Calu3 (cell line): ENCODE measurements at places on chromosomes 1 and 21. TPM values are rescaled to one million over a fixed set of nuclear protein-coding genes. Genes with fewer than 3 reads are reported as not detected.

- no peaks in the 10 kb centered on the region for H3K27me3 ChIP-seq
- peak; percentile 13 for DNase-seq
- peak overlapping the region; percentile 8 for H3K27ac ChIP-seq
- peaks cover 6% of the 10 kb centered on the region for H3K36me3 ChIP-seq
- H3K4me1 ChIP-seq = peaks cover 23% of the 10 kb centered on the region
Measured at GRCh38 chr1:184866991-184867788, 107.1 kb downstream of the NIBAN1 start.

DNA sequence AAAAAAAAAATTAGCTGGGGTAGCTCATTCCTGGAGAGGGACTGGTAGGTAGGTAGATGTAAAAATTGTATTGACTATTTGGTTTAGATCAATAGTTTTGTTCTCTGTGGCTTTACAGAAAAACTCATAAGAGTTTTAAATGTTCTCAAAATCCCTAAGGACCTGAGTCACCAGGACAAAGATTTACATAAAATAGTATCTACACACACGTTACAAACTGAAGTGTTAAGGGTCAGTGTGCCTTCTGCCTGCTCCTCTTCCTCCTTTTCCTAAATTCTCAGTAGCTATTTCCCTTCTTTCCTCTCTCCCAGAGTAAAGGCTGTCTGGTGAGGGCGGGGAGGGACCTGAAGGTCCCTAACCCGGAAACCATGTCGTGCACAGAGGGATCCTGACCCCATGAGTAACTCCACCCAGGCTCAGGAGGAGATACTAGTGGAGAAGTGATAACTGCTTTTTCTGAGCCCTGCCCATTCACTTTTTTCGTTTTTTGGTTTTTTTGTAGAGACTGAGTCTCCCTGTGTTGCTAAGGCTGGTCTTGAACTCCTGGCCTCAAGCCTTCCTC, 8.1 kb downstream of the PLEKHM2 start:
- no peak overlapping the region for H3K4me3 ChIP-seq
- no peaks in the 10 kb centered on the region for H3K27me3 ChIP-seq
- no peaks in the 10 kb centered on the region for H3K4me1 ChIP-seq

The TPTE gene
- not detected in 2 replicates for total RNA-seq

The CNR2 gene
- total RNA-seq = not detected in 2 replicates

- H3K27me3 ChIP-seq = no peaks in the 10 kb centered on the region
- H3K27ac ChIP-seq = no peak overlapping the region
- H3K4me1 ChIP-seq = peaks cover 8% of the 10 kb centered on the region
- H3K36me3 ChIP-seq = no peaks in the 10 kb centered on the region
- DNase-seq = no peak
- no peak overlapping the region for H3K4me3 ChIP-seq
Measured at GRCh38 chr1:246121533-246121932, 385.5 kb downstream of the SMYD3 start.

GRCh38 chr1:82059959-82060358, 259.2 kb downstream of the ADGRL2 start:
- peaks cover 4% of the 10 kb centered on the region for H3K36me3 ChIP-seq
- H3K27me3 ChIP-seq = no peaks in the 10 kb centered on the region
- no peak for DNase-seq
- no peak overlapping the region for H3K4me3 ChIP-seq
- peaks cover 18% of the 10 kb centered on the region for H3K4me1 ChIP-seq

The CASZ1 gene
- total RNA-seq = 12.6 and 16.5 TPM in 2 replicates

- H3K27me3 ChIP-seq = no peaks in the 10 kb centered on the region
- H3K27ac ChIP-seq = peak overlapping the region; percentile 8
- peaks cover 69% of the 10 kb centered on the region for H3K4me1 ChIP-seq
- no peaks in the 10 kb centered on the region for H3K36me3 ChIP-seq
- H3K4me3 ChIP-seq = peak overlapping the region; percentile 3
- peak; percentile 38 for DNase-seq
Measured at GRCh38 chr1:162136760-162137159, 67.3 kb downstream of the NOS1AP start.

GRCh38 chr1:18149027-18149641, 41.5 kb downstream of the IGSF21 start:
- no peak for DNase-seq
- H3K27me3 ChIP-seq = peaks cover 97% of the 10 kb centered on the region
- H3K27ac ChIP-seq = no peak overlapping the region
- no peaks in the 10 kb centered on the region for H3K36me3 ChIP-seq
- H3K4me3 ChIP-seq = no peak overlapping the region
